ENCODE measurements at places on chromosomes 5 and 9.

DNA sequence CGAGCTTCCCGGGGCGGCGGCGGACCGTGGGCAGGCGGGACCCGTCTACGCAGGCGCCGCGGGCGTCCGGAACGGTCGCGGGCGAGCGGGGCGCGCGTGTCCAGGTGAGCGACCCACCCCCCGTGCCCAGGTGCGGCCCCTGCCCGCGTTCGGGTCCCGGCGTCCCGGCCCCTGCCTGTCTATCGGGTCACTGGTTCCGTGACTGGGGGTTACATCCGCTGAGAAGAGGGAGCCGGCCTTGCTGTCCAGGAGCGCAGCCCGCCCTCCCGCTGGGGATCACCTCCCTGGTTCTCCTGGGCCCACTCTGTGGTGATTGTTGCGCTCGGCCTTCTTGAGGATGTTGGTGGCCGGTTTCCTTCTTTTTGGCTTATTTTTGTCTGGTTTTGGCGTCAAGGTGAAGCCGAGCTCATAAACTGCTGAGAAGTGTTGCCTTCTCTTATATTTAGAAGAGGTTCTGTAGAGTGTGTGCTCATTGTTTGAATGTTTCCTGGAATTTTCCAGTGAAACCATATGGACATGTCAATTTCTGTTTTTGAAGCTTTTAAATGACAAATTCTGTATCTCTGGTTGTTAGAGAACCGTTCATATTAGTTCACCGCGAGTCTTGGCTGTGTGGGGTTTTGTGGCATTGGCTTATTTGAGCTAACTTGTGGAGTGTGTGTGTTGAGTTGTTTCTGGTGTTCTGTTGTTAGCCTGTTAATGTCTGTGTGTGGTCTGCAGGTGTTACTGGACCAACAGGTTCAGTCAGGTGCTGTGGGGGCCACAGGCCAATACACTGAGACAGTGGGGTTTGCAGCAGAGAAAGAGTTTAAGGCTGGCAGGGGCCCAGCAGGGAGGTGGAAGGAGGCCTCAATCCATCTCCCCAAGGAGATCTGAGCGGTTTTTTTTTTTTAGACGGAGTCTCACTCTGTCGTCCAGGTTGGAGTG lies 621 bp downstream of the CEP72 start:
- peak; percentile 49 for DNase-seq

GRCh38 chr9:73118898-73119554 lies 32.6 kb upstream of the ANXA1 start:
- DNase-seq, result no peak

GRCh38 chr9:89345476-89345875 lies 27.2 kb downstream of the SECISBP2 start:
- no peak for DNase-seq

DNA sequence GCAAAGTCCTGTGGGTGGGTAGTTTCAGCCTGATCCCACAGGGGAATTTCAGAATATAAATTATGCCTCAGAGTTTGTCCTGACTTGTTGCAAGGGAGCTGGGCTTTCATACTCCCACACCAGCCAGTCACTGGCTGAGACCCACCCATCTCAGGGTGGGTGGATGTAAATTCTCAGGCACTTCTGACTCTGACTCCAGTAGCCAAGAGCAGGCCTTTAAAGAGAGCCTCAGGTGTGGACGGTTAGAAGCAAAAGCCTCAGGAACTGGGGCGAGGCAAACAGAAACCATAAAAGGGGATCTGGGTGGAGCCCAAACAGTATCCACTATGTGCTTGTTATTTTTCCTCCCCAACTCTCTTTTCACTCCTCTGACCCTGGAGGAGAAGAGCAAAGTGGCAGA lies 28.6 kb upstream of the FBXW11 start:
- no peak for DNase-seq

GRCh38 chr5:154937186-154937717 lies 759 bp downstream of the GEMIN5 start:
- DNase-seq, result peak; percentile 32

DNA sequence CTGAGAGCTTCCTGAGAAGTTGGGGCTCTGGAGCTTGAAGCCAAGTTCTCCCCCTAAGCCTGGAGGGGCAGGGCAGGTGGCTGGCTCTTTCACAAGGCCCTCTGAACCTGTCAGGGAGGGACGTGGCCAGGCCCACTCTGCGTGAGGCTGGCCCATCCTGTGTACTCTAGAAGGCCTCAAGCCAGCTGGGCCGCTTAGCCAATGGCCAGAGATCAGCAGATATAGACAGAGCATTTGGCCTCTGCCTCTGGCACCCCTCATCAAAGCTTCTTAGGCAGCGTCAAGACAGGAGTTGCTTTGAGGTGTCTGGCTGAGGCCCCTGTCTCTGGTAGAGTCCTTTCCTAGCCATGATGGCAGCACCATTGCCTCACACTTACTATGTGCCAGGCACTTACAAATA lies 105.6 kb downstream of the FGF18 start:
- DNase-seq, result no peak

GRCh38 chr5:179371121-179371510 lies 25.9 kb upstream of the ADAMTS2 start:
- no peak for DNase-seq

DNA sequence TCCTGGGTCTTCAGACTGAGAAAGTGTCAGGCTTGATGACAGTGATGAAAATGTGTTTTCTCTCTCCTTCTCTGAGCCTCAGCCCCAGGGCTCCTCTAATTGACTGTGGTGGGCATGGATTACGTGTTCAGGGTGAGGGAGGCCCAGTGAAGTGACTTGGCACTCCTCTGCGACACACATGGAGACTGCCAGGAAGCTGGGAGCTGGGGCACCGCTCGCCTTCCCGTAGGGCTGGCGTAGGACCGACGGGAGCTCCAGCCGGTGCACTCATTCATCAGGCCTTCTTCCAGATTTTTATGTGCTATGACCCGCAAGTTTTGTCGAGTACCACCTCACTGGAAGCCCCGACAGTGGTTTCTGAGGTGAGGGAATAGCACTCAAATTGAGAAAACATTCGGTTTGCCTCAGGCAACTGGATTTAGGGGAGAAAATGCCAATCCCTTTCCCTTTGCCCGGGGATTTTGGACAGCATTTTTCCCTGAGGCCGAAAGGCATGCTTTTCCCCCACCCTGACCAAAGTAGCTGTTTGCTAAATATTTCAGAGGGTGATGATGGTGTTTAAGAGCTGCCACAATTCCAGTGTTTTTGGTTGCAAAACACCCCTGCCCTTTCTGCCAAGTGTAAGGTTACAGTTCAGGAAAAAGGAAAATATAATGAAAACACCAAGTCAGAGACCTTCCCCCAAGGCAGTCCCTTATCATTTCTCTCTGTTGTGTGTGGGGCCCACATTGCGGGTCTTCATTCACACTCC lies 83.7 kb downstream of the PCSK5 start:
- no peak for DNase-seq

GRCh38 chr9:129759804-129760502 lies 7.1 kb upstream of the PTGES start:
- DNase-seq, result no peak

GRCh38 chr9:98271479-98271878 lies 16.0 kb upstream of the TBC1D2 start:
- no peak for DNase-seq

DNA sequence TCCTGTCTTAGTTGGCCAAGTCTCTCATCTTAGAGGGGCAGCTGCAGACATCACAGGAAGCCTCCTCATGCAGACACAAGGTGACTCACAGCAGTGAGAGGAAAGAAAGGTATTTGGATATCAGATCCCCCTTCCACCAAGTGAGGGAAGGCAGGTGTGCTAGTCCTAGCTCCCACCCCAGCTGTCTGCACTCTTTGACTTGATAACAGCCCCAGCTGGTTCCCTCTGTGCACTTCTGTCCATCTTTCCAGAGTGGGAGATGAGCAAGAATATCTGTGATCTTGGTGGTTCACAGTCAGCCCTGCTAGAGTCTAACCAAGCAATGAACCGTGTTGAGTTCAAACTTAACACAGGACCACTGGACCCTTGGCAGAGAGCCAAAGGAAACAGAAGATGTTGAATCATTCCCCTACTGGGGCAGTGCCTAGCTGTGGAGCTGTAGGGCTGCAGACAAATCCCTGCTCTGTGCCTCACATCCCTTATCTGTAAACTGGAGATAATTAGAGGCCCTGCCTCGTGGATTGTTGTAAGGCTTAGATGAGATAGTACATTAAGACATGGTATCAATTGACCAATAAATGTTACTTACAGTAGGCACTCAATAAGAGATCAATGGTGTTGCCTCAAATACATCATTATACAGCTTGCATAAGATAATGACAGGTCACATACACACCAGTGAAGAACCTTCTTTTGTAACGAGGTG lies 39.1 kb downstream of the SH3RF2 start:
- DNase-seq, result peak; percentile 42

DNA sequence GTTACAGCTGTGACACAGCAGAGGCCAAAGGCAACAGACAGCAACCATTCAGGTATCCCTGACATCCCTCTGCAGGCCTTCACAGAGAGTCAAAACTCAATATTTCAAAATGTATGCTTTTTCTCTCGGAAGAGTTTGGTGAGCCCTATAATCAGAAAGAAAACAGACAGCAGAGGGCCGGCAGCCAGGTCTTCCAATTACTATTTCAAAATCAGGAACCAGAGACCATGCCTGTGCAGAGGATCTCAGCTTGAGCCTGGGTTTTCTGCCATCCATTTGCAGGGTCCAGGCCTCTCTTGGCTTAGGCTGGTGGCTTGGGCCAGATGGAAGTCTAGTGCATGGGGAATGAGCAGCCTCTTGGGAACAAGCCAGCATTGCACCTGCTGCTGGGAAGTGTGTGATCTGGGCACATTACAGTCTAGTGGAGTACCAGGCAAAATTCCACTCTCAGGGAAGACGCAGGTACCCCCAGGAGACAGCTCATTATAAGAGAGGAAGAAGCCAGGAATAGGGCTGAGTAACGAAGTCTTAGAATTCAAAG lies 231.3 kb downstream of the ENC1 start:
- no peak for DNase-seq

DNA sequence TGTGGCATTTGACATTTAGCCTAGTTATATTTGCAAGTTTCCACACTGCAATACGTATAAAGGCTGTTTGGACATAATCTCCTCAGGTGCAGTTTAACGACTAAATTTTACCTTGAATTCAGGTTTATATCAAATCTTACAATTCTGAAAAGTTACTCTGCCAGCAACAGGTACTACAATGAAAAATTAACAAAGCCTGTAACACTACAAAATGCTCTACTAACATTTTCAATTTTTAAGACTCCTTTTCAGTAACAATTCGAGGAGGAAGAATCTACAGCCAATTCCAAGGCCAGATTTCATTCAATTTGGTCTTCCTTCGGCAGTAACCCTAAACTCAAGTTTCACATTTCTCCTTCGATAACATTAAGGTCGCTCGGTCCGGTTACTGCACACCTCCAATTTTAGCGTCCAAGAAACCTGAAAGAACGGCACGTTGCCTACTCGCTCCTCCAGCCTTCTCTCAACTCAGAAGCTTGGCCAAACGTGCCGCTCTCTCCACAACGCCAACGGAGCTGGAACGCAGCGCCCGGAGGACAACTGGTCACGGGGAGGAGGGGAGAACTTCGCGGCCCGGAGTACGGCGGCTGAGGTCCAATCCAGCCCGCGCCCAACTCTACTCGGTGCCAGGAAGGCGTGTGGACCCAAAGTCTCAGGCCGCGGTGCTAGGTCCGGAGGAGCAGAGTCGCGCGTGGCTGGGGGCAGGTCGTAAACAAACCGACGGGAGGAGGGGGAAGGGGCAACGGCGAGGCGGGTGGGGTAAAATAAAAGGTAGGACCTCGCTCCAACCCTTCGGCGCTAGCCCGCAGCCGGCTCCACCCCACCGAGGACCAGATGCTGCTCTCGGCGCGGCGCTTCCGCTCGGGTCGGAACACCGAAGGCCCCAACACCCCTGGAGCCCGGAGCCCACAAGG lies 681 bp downstream of the FNIP1 start:
- DNase-seq, result peak; percentile 54

DNA sequence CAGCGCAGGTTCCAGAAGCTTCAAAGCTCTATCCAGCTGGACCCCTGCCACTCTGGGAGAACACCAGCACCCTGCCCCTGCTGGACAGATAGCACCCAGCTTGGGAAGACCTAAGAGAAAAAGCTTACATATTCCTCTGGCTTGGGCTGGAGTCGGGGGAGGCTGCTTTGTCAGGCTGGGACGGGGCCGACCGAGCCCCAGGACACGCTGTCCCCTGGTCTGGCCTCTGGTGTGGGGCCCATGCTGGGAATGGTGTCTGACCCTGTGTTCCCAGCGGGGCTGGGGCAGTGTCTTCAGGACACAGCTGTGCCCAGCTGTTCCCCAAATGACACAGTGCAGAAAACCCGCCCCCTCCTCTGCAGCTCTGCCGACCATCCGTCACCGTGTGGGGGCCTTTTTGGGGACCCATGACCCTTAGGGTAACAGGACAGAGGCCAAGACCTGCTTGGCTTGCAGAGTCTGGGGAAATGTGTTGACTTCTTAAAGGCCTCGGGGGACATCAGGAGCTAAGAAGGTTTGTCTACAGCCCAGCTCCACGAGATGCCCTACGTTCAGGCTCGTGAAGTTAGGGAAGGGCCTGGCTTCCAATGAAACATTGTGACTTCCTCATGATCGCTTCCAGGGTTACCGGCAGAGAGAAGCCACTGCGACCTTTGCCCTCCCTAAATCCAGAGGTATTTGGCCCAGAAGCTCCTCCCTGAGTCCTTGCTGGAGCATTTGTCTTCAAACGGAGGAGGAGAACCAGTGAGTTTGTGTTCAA lies 20.4 kb upstream of the SLC2A6 start:
- DNase-seq, result no peak

DNA sequence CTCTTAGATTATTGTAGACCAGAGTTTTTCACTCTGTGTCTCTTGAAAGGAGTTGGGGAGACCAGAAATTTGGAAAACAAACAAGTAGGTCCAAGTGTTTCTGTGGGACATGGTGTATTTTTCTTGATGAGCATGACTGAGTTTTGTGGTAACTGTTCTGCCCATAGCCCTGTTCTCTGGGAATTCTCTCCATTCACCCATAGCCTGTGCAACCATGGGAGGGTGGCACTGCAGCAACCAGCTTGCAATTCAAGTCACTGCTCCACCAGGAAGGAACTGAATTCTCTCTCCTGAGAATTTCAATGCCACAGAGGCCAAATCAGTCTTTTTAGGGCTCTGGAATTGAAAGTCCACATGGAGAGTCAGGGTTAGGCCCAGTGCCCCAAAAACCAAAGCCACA lies 475.3 kb upstream of the TRPC7 start:
- DNase-seq, result no peak

DNA sequence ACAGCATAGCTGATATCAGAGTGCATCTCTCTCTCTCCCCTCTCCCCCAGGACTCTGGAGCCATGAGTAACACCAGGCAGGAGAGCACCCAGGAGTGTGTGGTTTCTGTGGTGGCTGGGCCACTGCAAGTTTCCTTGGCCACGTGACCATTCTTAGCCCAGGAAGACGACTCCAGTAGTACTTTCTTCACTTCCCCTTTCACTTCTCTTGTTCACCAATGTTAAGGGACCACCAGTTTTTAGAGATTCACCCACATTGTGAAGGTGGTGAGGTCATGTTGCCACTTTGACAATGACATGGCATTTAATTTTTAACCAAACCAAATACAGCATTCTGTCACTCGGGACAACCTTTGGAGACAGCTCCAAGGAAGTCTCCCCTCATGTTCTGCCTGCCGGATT lies 17.9 kb upstream of the DAPK1 start:
- no peak for DNase-seq
